Hepatocyte (in vitro differentiated cells): ENCODE measurements at places on chromosomes 4 and X. TPM values are rescaled to one million over a fixed set of nuclear protein-coding genes. Genes with fewer than 3 reads are reported as not detected.
A peak's percentile ranks its signal among the peaks of the same experiment; 100 is the strongest.

Gene LNX1
- polyA plus RNA-seq: 7.3 and 8.4 TPM in 2 replicates

DNA sequence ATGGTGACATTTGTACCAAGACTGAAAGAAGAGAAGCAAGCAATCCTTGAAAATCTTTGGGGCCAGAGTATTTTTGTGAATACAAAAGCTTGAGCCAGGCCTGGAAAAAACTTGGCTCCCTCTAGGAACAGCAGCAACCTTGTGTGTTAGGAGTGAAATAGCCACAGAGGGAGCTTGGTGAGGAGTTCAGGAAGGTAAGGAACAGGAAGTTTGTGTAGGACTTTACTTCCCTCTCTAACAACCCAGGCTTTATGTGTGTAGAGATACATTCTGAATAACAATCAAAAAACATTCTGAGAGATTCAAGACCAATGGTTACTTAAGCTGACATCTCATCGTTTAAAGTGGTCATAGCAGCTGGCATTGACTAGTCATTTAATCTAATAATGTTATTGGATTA, 668.5 kb downstream of the PCDH18 start:
- no peaks in the 10 kb centered on the region for H3K4me1 ChIP-seq
- H3K4me3 ChIP-seq: no peak overlapping the region
- no peaks in the 10 kb centered on the region for H3K36me3 ChIP-seq
- no peak overlapping the region for H3K27ac ChIP-seq
- no peak for DNase-seq

DNA sequence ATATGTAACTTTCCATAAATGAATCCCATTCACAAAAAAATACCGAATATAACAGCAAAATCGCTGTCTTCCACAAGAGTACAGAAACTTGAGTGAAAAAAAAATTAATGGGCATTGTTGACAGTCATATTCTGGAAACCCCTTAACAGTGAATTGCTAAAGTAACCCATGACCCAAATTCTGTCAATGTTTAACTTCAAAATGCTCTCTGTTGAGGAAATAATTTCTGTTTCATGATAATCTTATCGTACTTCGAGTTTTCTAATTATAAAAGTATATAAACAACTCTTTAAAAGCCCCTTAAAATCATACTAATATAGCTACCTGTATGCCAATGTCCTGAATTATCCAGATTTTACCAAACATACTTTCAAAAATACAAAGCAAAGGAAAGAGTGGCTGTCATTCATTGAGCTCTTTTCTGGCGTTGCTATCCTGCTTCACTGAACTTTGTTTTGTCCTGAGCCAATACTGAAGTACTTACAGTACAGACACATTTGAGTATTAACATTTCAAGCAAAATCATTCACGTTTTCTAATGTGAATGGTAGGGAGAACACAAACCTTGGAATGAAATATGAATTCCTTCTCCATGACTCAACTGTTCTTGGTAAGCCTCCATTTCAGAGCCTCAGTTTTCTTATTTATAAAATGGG, 2.4 kb downstream of the XAGE3 start:
- no peaks in the 10 kb centered on the region for H3K4me1 ChIP-seq
- no peak for DNase-seq
- no peaks in the 10 kb centered on the region for H3K27me3 ChIP-seq
- no peak overlapping the region for H3K4me3 ChIP-seq

- no peak overlapping the region for H3K27ac ChIP-seq
- H3K36me3 ChIP-seq: no peaks in the 10 kb centered on the region
- H3K4me1 ChIP-seq: no peaks in the 10 kb centered on the region
- H3K4me3 ChIP-seq: no peak overlapping the region
- no peak for DNase-seq
These were observed 17.8 kb downstream of the MFAP3L start for GRCh38 chr4:170008371-170008770.

DNA sequence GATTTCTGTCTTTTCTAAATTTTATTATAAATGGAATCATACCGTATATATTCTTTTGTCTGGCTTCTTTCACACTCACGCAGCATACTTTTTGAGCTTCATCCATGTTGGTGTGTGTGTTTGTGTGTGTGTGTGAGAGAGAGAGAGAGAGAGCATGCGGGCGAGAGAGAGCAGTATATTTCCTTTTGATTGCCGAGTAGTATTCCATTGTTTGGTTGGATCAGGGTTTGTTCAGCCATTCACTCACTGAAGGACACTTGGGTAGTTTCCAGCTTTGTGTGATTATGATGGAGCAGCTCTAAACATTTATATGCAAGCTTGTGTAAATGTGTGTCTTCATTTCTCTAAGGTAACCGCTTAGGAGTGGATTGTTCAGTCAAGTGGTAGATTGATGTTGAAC, 3.1 kb upstream of the L1CAM start:
- H3K27ac ChIP-seq: no peak overlapping the region

- H3K27me3 ChIP-seq: no peaks in the 10 kb centered on the region
- no peak overlapping the region for H3K27ac ChIP-seq
- H3K36me3 ChIP-seq: no peaks in the 10 kb centered on the region
- H3K4me3 ChIP-seq: no peak overlapping the region
- DNase-seq: no peak
These were observed 99.6 kb upstream of the MSX1 start for GRCh38 chr4:4759883-4760282.

- H3K36me3 ChIP-seq: no peaks in the 10 kb centered on the region
- no peak for DNase-seq
- no peaks in the 10 kb centered on the region for H3K4me1 ChIP-seq
- no peaks in the 10 kb centered on the region for H3K27me3 ChIP-seq
- H3K27ac ChIP-seq: no peak overlapping the region
- H3K4me3 ChIP-seq: no peak overlapping the region
These were observed 107.2 kb upstream of the NALF2 start for GRCh38 chrX:69396916-69397315.

- no peaks in the 10 kb centered on the region for H3K36me3 ChIP-seq
- no peaks in the 10 kb centered on the region for H3K4me1 ChIP-seq
- H3K27ac ChIP-seq: no peak overlapping the region
- H3K4me3 ChIP-seq: no peak overlapping the region
These were observed 382.7 kb upstream of the GALNTL6 start for GRCh38 chr4:171430495-171430894.

DNA sequence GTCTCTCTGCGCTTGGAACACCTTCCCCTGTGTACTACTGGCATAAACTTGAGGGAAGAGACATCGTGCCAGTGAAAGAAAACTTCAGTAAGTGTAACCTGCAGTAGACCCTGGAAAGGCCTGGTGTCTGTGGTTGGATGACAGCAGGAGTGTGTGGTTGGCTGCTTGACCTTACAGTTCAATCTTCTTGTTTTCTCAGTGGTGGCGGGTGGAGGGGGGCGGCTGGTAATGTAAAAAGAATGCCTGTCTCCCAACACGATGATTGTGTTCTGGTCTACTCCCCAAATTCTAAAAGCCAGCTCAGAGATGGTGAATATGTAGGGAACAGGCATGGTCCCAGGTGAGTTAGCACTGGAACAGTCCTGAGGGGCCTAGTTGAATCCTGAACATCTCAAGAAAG, 18.6 kb downstream of the PSMD10 start:
- no peaks in the 10 kb centered on the region for H3K4me1 ChIP-seq
- DNase-seq: no peak
- no peak overlapping the region for H3K4me3 ChIP-seq
- H3K27ac ChIP-seq: no peak overlapping the region
- no peaks in the 10 kb centered on the region for H3K36me3 ChIP-seq

- no peaks in the 10 kb centered on the region for H3K27me3 ChIP-seq
- H3K36me3 ChIP-seq: no peaks in the 10 kb centered on the region
These were observed 42.0 kb upstream of the ARSJ start for GRCh38 chr4:114021451-114021850.

DNA sequence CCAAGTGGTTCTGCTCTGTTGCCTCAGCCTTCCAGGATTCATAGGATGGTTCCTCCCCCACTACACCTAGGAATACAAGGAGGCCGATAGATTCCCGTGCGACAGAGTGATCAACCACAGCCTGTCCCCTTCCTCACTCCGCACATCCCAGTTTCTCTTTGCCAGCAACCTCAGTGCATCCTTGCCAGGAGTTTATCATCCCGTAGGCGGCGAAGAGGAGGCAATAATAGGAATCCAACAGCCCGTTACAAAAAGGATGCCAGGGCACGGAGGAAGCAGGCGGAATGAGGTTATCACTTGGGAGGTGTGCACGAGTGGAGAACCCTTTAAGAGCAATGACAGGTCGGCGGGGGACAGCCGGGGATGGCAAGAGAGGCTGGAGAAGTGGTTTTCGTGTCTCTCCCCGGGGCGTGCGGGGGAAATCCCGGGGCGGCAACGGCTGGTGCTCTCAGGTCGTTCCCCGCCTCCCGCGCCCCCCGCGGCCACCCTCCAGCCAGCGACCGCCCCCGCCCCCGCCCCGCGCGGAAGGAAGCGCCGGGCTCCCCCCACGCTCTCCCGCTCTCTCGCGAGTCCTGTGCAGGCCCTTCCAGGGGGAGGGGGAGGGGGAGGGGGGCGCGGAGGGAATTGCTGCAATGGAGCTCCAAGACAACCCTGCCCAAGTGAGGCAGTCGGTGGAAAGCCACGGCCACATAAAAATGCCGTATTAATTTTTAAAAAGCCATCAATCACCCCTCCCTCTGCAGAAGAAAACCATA, 1.6 kb downstream of the PPP3CA start:
- no peaks in the 10 kb centered on the region for H3K27me3 ChIP-seq
- peak; percentile 76 for DNase-seq
- peak overlapping the region; percentile 90 for H3K4me3 ChIP-seq
- H3K36me3 ChIP-seq: no peaks in the 10 kb centered on the region
- peaks cover 11% of the 10 kb centered on the region for H3K4me1 ChIP-seq

Gene HS6ST2
- 17.4 and 18.9 TPM in 2 replicates for polyA plus RNA-seq

GRCh38 chrX:71282514-71283402, 677 bp upstream of the NONO start:
- no peaks in the 10 kb centered on the region for H3K4me1 ChIP-seq
- no peaks in the 10 kb centered on the region for H3K36me3 ChIP-seq
- peak overlapping the region; percentile 86 for H3K27ac ChIP-seq
- peak; percentile 38 for DNase-seq
- no peaks in the 10 kb centered on the region for H3K27me3 ChIP-seq

DNA sequence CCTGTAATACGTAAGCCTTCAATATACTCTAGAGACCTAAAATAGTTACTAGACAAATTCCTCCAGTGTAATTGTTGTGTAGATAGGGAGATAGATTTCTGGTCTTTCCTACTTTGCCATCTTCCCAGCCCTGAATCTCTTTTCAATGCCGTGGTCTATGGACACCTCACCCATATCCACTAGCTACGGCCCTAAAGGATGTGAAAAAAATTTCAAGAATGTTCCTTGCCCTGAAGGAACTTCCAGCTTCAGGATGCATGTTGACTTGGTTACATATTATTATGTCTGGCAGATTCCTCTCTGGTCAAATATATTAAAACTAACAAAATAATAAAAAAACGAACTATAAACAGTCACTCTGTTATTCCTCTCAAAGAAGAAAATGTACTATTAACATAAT, 52.4 kb upstream of the TSPAN5 start:
- H3K4me1 ChIP-seq: no peaks in the 10 kb centered on the region
- no peaks in the 10 kb centered on the region for H3K27me3 ChIP-seq
- DNase-seq: no peak
- H3K4me3 ChIP-seq: no peak overlapping the region
- H3K27ac ChIP-seq: no peak overlapping the region

Gene GATA1
- polyA plus RNA-seq: 0.13 TPM in 1 of 2 replicates, not detected in the other

- no peak overlapping the region for H3K27ac ChIP-seq
- H3K4me1 ChIP-seq: no peaks in the 10 kb centered on the region
- no peak overlapping the region for H3K4me3 ChIP-seq
- no peaks in the 10 kb centered on the region for H3K27me3 ChIP-seq
- no peaks in the 10 kb centered on the region for H3K36me3 ChIP-seq
- no peak for DNase-seq
These were observed 5.1 kb downstream of the SEPTIN6 start for GRCh38 chrX:119687661-119688413.

GRCh38 chrX:155215443-155216178, 649 bp upstream of the VBP1 start:
- peak overlapping the region; percentile 37 for H3K4me3 ChIP-seq
- DNase-seq: no peak
- H3K27me3 ChIP-seq: no peaks in the 10 kb centered on the region
- H3K4me1 ChIP-seq: no peaks in the 10 kb centered on the region

DNA sequence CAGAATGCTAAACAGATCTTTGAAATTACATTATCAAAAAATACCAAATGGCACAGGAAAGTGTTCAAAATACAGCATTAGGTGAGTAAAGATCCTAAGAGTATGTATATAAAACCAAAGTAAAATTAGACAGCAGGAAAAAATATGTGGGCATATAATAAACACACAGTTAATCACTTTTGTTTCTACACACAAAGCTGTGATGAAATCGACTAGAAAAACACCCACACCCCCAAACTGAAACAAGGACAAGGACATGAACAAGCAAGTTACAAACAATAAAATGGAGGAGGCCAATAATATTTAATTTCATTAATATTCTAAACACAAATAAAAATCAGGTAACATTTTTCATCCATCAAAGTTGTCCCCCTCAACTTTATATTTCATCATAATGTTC, 143.2 kb downstream of the FRYL start:
- H3K4me3 ChIP-seq: no peak overlapping the region
- no peak overlapping the region for H3K27ac ChIP-seq
- no peaks in the 10 kb centered on the region for H3K4me1 ChIP-seq
- DNase-seq: no peak

Gene WWC2
- 16.1 and 19.3 TPM in 2 replicates for polyA plus RNA-seq

GRCh38 chrX:16683007-16683664, 29.3 kb downstream of the CTPS2 start:
- DNase-seq: no peak
- H3K4me1 ChIP-seq: no peaks in the 10 kb centered on the region
- no peaks in the 10 kb centered on the region for H3K27me3 ChIP-seq
- no peak overlapping the region for H3K27ac ChIP-seq

- H3K27ac ChIP-seq: no peak overlapping the region
- no peaks in the 10 kb centered on the region for H3K4me1 ChIP-seq
- no peaks in the 10 kb centered on the region for H3K27me3 ChIP-seq
- no peak for DNase-seq
These were observed 716.3 kb downstream of the GLUD2 start for GRCh38 chrX:121763671-121764070.
